ENCODE measurements at places on chromosomes 2 and 18.

- DNase-seq, result no peak
Measured at GRCh38 chr18:46419391-46420141, 237.5 kb downstream of the LOXHD1 start.

GRCh38 chr2:197358931-197359330 lies 48.4 kb upstream of the ANKRD44 start:
- no peak for DNase-seq

DNA sequence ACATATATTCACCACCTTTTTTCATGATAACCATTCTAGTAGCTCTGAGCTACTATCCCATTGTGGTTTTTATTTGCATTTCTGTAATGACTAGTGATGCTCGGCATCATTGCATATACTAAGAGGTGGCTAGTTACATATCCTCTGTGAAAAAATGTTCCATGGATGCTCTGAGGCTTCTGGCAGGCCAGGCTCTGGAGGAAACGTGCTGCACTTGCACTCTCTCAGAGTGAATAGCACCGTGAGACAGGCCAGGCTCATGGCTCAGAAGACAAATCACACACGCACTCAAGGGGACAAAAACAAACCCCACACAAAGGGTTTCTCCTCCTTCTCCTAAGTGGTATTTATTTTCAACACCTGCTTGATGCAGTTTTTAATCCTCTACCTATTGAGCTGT lies 1085.3 kb upstream of the CNTNAP5 start:
- DNase-seq, result no peak

DNA sequence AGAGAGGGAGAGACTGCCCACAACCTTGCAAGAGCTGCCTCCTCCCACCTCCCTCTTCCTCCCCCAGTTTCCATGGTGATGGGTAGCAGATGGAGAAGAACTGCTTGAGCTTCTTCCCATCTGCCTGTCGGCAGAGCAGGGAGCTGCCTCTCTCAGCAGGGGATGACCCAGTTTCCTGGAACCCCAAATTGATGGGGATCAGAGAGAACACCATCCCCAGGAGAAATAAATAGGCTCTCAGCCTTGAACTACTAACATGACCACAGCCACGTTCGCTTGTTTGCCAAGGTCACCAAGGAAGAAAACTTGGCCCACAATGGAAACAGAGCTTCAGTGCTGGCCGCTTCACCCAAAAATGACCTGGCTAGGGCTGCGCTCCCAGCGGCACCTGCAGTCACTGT lies 82.2 kb downstream of the ADD2 start:
- no peak for DNase-seq

DNA sequence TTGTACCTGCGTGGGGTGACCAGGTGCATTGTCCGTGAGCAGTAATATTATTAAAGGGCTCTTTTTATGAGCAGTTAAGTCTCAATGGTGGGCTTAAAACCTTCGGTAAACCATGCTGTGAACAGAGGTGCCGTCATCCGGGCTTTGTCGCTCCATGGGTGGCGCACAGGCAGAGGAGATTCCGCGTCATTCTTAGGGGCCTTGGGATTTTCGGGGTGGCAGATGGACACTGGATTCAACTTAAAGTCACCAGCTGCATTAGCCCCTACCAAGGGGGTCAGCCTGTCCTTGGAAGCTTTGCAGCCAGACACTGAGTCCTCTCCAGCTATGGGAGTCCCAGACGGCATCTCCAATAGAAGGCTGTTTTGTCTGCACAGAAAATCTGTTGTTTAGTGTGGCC lies 107.7 kb downstream of the NFATC1 start:
- no peak for DNase-seq

- no peak for DNase-seq
Measured at GRCh38 chr2:228063558-228063957, 117.9 kb downstream of the SPHKAP start.
